Stimulated activated naive CD8-positive, alpha-beta T cell treated with anti-CD3 and anti-CD28 coated beads, Interleukin-15, amount 100 ng/mL, for 72 hours (primary cell): ENCODE measurements at places on chromosomes 2 and 18.

DNA sequence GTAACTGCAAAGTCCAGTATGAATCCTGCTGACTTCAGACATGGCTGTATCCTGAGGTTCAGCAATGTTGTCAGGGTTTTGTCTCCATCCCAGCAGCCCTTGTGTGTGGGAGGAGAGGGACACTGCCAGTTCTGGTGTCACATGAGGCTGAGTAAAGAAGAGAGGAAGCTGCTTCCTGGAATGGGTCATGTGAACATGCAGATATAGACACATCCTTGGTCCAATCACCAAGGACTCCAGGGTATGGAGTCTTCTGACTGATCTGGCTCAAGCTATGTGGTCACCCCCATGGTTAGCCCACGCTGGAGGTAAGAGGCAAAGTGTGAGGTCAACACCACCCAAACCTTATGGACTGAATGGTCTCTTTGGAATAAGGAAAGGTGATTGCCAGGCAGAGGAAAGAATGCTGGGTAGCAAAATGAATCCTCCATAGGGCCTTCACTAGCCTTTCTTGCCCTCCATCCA, 134.4 kb upstream of the SLC1A4 start:
- DNase-seq = no peak

DNA sequence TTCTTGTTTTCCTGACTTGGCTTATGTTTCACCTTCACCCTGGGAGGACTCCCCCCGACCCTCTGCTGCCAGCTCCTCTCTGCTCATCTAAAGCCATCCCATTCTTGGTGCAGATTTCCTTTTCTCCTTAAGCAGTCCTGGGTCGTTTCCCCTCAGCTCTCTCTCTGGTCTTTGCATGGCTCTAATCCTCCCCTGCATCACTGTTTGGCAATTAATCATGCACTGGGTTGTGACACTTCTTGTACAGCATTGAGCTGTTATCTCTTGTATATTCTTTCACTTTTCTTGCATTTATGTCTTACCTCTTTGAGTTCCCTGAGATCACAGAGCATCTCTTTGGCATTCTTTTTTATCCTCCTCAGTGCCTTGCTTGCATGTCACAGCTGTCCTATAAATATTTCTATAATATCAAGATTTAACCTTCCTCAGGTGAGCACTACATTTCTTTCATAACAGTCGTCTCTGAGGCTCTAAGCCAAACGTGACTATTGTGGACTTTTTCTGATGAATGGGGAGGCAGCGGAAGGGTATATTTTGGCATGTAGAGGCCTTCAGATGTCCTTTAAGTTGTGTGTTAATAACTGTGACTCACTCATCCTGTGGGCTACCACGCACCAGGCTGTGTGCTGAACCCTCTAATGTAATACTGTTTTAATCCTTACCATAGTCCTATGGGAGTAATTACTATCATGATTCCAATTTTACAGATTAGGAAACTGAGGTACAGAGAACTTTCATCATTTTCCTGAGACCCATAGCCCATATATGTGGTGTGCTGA, 507.5 kb downstream of the SLC4A3 start:
- no peak for DNase-seq

GRCh38 chr2:203631068-203631757, 75.2 kb upstream of the CD28 start:
- no peak for DNase-seq

DNA sequence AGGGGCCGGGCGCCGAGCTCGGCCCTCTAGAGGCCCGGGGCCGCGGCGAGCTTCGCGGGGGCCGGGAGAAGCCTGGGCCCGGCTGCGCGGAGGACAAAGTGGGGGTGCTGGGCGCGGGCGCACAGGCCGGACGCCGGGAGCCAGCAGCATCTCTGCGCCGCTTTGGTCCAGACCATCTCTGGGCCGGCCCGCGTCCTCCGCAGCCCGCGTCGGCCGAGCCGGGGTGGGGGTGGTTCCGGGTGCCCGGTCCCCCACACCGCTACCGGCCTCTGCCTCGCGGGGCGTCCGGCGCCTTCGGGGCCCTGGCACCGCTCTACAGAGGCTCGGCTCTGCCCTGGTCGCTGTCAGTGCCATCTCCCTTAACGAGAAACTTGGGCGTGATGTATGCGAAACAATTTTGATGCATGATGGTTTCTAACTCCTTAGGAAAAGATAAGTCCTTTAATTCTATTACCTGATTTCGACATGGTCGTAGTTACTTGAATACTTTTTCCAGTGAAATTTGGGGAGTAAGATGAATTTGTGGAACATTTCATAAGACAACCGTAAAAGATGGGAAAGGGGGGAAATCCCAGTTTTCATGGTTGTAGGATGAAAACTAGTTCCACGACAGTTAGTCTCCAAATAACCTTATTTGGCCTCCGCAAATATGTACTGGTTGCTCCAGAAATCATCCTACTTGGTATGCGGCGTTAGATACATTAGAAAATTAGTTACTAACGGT, 562 bp downstream of the TWSG1 start:
- peak; percentile 58 for DNase-seq

DNA sequence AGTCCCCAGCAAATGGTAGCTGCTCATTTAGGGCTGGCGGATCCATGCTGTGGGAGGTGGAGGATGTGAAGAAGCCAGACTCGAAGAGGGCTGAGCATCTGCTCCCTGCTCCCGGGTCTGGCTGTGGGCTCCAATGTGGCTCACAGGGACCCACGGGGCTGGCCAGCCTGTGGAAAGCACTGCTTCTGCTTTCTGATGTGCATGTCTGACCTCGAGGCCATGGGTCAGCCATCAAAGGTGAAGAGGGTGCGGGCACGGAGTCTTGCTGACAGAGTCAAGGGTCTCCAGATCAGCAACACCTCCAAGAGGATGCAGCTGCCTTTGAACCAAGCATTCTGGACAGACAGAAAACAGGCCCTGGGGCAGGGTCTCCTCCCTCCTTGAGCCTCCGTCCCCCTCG, 178.2 kb downstream of the INHBB start:
- no peak for DNase-seq

- DNase-seq = no peak
Observed at GRCh38 chr2:119673796-119674195, 5.2 kb upstream of the TMEM177 start.

DNA sequence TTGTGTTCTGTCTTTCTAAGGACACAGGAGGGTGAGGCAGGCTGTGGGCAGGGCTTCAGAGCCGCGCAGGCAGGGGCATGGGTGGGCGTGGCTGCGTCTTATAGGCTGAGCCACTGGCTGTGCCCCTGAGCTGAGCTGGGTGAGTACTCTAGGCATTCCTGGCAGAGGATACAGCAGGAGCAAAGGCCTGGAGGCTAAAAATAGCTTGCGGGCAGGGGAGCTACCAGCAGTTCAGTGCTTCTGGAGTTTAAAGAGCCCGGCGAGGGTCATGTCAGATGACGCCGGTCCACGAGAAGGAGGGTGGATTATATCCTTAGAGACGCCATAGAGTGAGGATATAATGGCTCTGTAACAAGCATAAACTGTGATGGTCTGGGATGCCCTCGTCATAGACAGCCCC, 31.5 kb upstream of the PDIA6 start:
- no peak for DNase-seq
